Activated gamma-delta T cell treated with anti-CD3 and anti-CD28 coated beads, Interleukin-2, amount 50 U/mL, for 16 hours (primary cell): ENCODE measurements at places on chromosomes 13 and 19.
A peak's percentile ranks its signal among the peaks of the same experiment; 100 is the strongest.

GRCh38 chr19:17606590-17607185 lies 51.2 kb downstream of the COLGALT1 start:
- no peak for DNase-seq

DNA sequence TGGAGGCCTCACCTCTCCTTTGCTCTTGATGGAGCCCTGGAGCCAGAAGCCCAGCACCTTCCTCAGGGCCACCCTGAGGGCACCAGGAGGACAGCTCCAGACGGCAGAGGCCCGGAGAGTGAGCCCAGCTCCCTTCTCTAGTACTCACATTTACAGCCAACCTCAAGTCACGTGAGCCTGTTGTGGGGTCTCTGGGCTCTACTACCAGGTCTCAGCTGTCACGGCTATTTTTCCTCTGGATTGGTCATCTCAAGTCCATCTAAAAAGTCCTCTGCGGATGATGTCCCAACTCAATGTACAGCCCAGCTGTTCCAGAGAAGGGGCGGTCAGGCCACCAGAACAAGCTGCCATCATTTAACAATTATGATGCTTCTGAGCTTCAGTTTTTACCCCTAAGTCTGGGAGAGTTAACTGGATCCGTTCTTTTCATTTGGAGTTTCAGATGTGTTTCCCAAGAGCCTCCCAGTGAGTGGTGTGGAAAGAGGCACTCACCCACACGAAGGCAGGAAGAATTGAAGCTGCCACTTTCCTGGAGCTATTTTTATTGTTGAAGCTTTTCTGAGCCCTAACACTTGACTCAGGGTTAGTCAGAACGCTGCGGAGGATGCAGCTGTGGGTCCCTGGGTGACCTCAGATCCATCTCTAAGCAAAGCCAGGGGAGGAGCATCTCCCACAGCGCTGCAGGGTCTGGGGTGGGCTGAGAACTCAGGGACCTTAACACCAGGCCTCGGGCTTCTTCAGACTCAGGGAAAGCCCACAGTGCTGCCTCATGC lies 143.5 kb upstream of the UBL3 start:
- no peak for DNase-seq

- no peak for DNase-seq
Measured at GRCh38 chr13:98722958-98723357, 29.5 kb downstream of the SLC15A1 start.

DNA sequence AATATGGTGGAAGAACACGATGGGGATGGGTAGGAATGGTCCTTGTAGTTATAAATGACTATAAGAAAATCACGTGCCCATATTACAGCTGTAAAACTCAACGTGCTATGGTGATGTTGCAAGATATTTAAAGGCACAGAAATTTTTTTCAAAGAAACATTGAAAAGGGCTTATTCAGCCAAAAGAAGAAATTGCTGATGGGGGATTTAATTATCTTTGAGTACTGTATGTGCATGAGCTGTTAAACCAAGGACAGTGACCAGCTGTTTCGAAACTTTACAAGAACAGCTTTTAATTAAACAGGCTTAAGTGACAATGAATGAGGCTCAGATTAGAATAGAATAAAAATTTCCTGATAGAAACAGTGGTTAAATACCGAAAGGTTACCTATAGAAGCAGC lies 339.0 kb downstream of the HS6ST3 start:
- DNase-seq: no peak

DNA sequence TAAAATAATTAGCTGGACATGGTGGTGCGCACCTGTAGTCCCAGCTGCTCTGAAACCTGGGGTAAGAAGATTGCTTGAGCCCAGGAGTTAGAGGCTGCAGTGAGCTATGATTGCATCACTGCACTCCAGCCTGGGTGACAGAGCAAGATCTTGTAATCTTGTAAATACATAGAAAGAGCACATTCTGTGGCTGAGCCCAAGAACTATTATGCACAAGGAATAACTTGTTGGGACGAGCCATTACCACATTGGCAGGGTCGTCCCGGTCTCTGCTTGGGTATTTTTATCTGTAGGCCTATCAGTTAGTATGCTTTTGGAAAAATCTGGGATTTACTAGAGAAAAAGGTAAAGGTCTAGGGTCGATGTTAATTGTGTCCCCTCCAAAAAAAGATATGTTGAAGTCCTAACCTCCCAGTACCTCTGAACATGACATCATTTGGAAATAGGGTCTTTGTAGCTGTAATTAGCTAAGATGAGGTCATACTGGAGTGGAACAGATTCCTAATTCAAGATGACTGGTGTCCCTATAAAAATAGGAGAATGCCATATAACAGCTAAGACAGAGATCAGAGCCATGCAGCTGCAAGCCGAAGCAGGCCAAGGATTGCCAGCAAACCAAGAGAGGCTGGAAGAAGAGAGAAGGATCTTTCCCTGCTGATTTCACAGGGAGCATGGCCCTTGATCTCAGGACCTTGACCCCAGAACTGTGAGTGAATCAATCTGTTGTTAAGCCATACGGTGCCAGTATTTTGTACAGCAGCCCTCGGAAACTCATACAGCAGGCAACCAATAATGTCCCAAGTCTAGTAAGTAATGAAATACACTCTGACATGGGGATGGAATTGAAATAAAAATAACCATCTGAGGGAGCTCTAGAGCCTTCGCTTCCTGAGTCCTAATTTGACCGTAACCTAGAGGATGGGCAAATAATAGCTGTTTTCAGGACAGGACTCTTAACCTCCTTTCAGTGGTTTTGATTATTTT lies 77.0 kb downstream of the TM9SF2 start:
- DNase-seq: no peak

DNA sequence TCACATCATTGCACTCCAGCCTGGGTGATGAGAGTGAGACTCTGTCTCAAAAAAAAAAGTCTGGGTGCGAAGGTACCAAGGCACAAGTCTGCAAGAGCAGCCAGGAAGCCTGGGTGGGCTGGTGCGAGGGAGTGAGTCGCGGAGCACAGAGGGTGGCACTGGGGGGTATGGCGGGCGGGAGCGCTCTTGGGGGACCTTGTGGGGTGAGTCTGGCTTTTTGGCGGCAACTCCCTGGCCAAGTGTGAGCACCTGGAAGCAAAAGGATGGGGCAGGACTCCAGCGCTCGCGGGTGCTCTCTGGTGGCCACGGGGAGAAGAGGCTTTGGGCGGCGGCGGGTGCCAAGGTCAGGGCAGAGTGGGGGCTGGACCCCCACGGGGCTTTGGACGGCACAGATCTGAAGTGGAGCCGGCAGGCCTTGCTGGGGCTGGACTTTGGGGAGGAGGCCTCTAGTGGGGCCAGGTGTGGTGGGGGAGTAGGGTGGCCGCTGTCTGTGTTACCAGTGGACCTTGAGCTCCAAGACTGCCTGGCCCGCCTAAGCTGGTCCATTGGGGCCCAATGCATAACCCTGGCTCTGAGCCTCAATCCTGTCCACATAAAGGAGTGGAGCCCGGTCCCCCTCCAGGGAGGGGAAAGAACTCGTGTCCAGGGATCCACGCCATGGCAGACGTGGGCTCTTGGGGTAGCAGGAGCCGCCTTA lies 1.6 kb downstream of the P2RY11 start:
- DNase-seq: peak; percentile 55

DNA sequence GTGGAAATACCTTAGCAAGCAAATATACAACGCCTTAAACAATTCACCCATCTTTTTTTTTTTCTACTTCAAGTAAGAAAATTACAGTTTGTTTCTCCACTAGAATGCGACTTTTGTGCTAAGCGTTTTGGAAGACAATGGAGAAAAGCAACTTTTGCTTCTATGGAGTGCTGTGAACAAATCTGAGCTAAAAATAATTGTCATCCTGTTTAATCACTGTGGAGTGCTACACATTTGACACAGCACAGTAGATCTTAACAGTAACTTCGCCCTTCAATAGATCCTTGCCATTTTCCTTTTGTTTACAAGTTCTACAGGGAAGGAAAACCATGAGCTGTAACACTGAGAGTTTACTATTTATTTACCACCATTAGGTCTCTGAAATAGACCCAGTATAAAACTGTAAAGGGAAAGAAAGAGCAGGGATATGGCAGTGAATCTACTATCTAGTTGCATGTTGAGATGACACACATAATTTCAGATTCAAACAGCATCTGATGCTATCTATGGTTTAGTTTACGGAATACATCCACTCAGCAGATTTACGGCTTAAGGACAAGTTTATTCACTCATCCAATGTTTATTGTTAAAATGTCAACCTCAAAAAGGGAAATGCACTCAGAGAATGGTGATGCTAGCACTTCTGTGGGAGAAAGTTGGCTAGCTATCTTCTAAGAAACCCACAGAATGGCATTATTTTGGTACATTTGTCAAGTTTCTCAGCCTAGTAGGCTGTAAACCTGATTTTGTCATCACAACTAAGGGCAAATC lies 175.3 kb downstream of the VWA8 start:
- no peak for DNase-seq

- DNase-seq: no peak
Measured at GRCh38 chr13:67303661-67304333, 73.7 kb upstream of the PCDH9 start.

- DNase-seq: peak; percentile 27
Measured at GRCh38 chr19:38559428-38560401, 58.0 kb downstream of the MAP4K1 start.

- no peak for DNase-seq
Measured at GRCh38 chr19:45376045-45376724, 5.8 kb upstream of the ERCC2 start.
